Activated T-cell treated with anti-CD3 and anti-CD28 coated beads, Interleukin-2, amount 50 U/mL, for 1 hour (primary cell): ENCODE measurements at places on chromosomes 2 and 18.

DNA sequence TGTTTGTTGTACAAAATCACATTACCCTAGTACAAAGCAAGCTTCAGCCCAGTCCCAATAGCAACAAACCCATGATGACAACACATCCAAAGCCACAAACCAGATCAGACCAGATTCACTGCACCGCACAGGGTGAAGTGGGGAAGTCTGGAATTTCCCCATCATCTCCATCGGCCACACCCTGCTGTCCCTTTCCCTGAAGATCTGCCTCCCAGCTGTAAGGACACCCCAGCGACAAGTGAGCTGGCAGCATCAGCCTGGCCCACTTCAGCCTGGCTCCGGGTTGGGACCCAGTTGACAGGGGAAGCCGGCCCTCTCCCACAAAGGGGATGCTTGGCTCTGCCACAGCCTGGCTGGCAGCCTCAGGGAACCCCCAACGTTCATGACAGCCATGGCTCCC is 207.6 kb downstream of the MGAT5 start:
- DNase-seq = no peak

GRCh38 chr18:6595666-6596065 is 133.8 kb upstream of the ARHGAP28 start:
- DNase-seq = no peak

DNA sequence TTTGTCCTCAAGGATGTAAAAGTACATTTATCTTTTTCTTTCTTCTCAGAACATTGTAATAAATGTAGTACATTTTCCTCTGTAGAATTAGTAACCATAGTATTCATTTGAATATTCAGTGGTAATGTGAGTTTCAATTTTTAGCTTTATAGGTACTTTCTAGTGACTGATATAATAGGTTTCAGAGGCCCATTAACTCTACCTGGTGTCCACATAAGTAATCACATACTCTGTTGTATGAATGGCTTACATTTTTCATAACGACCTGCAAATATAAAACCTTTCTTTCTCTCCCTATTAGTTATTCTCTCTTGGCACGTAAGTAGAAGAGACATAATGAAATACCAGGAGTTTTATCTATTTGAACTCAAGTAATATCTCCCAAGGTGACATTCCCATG is 1017.6 kb downstream of the DPP10 start:
- no peak for DNase-seq

GRCh38 chr2:54977149-54977548 is 73.1 kb downstream of the RTN4 start:
- DNase-seq = no peak

- DNase-seq = no peak
Observed at GRCh38 chr18:49070552-49070951, 119.8 kb upstream of the SMAD7 start.
